ENCODE measurements at places on chromosomes 4 and X.

GRCh38 chr4:151021637-151022334, 6.7 kb upstream of the LRBA start:
- DNase-seq, result no peak

DNA sequence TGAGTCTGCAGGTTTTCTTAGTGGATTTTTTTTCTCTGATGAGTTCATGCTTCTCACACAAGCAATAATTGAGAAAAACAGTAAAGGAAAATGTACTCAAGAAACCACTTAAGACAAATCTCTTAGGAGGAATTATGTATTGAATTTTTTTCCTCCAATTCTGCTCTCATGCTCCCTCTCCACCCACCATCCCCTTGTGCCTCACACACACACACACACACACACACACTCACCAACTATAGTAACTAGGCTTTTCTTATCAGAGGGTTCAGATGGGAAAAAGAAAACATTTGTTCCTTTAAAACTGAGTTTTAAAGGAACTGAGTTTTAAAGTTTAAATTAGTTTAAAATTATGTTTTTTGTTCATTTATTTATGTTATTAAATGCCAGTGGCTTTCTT, 47.0 kb upstream of the ANXA10 start:
- DNase-seq, result no peak

- no peak for DNase-seq
These were observed 12.4 kb downstream of the NKX1-1 start for GRCh38 chr4:1393866-1394265.

GRCh38 chrX:115689931-115690330, 129.0 kb downstream of the PLS3 start:
- no peak for DNase-seq

- peak; percentile 99 for DNase-seq
These were observed at the start of gene SLC25A6 for GRCh38 chrX:1391707-1392375. Gene SLC25A6 (minus strand): TSS chrX:1392113. CDS start chrX:1392009, 104 bp downstream.

DNA sequence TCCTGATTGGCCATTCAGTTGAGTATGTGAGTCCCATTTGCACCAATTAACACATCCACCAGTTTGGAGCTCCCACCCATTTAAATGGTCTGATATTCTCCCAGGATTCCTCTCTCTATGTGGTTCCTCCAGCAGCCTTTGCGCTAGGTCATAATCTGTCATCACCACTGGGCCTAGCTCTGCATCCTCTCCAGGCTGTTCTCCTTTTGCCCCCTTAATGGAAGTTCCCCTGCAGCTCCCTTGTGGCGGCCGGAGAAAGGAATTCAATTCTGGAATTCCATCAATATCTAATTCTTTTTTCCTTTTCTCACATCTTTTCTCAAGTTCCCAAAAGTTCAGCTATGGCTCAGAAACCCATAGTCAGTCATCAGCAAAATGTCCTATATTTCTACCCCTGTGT, 2184.4 kb upstream of the AGA start:
- no peak for DNase-seq

DNA sequence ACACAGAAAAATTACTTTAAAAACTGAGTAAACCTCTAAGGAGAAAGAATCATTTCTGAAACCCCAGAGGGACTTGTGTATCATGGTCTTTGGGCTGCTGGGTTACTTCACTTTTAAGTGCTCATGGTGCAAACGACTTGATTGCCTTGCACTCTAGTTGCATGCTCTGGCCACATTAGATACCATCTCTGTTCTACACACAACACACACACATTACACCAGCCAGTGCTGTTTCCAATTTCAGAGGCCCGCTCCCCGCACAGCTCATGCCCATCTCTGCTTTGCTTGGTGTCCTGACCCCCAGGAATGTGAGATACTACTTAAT, 2.1 kb downstream of the PPP3CA start:
- no peak for DNase-seq

DNA sequence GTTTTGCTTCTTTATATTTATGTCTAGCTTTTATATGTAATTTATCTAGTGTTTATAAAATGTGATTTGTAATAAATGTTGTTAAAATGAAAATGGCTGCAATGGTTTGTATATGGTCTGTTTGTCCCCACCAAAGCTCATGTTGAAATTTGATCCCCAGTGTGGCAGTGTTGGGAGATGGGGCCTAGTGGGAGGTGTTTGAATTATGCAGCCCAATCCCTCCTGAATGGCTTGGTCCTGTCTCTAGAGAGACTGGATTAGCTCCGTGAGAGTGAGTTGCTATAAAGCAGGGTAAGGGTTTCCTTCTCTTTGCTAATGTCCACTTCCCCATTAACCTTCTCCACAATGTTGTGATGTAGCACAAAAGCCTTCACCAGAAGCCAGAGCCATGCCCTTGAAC, 30.0 kb upstream of the JADE3 start:
- DNase-seq, result no peak

DNA sequence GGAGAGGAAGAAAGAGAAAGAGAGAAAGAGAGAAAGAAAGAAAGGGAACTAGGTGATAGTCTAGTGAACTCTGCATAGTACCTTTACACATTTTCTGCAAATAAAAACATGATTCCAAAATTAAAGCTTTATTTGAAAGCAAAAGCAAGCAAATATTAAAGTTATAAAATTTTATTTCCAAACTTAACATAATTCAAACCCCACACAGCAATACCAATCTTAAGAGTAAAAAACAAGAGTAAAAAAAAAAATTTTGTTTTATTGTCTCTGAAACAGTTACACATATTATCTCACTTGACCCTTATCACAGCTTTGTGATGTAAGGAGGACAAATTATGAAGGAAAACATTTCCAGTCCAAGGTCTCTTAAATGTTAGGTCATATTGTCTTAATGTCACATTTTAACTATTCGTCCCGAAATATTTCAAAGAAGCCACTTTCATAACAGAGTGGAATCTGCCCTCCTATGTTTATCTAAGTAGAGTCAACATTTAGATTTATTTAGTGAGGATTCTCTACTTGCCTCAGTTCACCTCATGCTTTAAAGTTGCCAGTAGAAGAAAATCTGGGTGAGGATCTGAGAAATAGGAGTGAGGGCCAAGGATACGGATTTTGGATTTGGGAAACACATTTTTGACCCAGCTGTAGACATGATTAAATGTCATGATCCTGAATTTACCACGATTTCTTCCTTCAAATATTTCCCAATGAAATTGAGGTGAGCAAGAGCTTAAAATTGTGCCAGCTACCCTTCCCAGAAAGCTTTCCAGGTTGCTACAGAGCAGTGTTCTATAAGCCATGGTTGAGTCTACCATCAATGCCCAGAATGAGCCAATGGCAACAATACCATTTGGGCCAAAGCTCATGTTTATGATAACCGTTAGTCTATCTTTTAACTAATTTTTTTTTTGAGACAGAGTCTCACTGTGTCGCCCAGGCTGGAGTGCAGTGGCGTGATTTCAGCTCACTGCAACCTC, 7.5 kb upstream of the FGA start:
- no peak for DNase-seq

GRCh38 chrX:66051980-66052379, 12.1 kb upstream of the VSIG4 start:
- no peak for DNase-seq

- no peak for DNase-seq
These were observed 138.3 kb upstream of the PUDP start for GRCh38 chrX:7286168-7286837.

DNA sequence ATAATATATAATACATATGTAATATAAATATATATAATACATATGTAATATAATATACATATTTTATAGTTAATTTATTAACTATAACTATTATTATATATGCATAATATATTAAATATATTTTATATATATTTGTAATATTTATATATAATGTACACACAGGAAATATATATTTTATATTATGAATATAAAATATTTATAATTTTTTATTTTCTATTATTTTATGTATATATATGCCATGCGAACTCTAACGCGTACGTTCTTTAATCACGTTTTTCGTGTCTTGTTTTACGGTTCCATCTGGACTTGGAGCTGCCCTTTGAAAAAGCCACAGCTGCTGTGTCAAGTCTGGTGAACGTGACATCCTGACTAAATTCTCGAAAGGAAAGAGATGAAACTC, 332.1 kb downstream of the ASMT start:
- no peak for DNase-seq

- DNase-seq, result no peak
These were observed 144.1 kb upstream of the NOCT start for GRCh38 chr4:138871555-138871875.

GRCh38 chrX:71106427-71106826, at the start of gene CXorf65:
Gene CXorf65 (minus strand): TSS chrX:71106740. CDS start chrX:71106556, 184 bp downstream.
- DNase-seq, result no peak

DNA sequence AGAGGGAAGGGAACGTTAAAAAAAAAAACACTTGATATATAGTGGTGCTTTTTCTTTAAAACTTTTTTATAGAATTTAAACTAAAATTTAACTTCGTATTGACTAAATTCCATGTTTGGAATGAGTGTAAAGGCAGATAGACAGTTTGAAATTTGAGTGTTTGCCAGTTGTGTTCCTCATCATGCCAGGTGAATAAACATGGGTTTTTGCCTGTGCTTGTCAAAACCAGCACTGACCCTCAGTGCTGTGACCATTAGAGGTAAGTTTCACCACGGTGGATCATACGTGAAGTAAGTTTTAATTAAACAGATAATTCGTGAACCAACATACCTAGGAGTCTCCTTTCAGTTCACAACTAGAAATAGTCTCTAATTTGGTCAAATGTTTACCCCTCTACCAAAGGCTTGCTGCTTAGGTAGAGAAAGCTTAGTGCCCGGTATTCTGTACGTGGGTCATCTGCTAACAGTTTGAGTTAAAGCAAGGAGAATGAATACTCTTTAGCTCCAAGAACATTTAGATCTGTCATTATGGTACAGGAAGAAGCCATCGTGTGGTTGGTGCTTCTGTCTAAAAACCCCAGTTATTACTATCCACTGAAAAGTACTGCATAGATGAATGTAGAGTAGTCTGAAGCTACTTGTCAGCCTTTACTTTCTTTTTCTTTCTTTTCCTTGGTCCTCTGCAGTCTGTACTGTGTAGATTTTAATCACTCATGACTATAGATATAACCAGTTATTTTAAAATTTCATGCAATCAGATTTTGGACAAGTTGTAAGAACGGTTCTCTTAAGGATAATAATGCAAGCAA, 32.7 kb downstream of the KIAA0232 start:
- DNase-seq, result no peak

- no peak for DNase-seq
These were observed 18.3 kb upstream of the MSL3 start for GRCh38 chrX:11739776-11740175.

DNA sequence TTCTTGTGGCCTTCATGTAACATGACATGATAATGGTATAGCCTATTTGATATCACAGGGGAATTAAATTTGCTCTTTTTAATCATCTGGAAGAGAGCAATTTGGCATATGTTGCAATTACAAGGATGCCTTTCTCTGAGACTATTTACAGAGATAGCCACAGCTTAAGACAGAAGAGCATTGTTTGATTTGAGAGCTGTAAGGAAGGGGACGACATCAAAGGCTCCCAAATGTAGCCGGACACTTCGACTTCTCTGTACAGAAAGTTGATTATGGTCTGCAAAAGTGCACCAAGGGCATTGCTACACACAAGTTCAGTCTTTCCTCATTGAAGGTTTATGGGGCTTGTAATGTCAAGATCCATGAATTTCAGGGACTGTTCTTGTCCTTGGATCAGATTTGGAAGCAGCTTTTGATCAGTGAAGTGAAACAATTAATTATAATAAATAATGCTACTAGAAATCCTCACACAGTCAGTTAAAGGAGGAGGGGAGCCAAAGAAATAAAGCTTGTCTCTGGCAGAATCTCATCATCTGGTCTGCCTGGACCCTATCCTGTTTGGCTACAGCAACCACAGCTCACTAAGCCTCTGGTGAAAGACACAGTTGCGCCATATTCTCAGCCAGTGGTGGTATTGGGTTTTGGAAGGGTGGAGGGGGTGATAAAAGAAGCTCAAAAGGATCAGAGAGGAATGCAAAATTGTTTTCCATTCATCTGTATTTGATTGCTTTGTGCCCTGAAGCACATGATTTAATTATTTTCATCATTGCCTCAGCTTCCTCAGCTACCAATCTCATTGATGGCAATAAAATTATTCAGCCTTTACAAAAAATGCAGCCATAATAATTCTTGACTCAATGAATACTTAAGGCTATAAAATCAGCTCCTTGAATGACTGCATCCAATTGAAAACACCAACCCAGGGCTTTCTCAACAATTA, 654.3 kb upstream of the LCORL start:
- DNase-seq, result no peak

DNA sequence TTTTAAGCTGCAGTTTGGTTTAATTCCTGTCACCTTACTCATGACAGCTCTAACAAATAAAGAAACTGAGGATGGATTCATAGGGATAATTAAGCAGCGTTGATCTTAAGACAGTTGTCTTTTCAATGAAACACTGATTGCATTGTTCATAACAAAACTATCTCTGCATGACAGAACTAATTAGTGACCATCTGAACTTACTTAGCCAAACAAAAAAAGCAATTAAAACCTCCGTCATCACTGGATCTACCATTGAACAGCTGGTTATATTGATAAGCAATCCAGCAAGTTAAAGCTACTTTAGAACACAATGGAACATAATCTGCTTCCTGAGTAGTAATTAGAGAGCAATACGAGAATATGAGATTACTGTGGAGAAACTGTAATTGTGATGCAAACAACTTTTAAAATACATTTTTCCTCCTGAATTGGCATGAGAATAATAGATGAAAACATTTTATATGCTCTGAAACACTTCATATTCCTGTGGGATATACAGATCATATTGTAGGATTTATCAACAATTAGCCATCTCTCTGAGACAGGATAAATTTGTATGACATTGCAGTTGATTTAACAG, 2576.8 kb downstream of the PCDH7 start:
- DNase-seq, result no peak

DNA sequence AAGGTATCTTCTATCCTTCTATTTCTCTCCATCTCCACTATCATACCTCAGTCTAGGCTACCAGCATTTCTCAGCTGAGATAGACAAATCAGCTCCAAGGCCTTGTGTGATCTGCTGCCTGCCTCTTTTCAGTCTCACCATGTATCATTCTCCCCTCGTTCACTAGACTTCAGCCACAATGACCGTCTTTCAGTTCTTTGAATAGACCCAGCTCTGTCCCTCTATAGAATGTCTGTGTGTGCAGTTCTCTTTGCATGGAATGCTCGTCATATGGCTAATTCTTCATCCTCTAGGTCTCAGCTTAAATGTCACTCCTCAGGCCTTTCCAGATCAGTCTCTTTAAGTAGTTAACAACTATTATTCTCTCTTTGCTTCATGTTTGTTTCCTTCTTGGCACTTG, 6.5 kb downstream of the IGBP1 start:
- no peak for DNase-seq

GRCh38 chr4:109648266-109648996, 54.8 kb downstream of the CASP6 start:
- no peak for DNase-seq
